ENCODE measurements at places on chromosomes 3 and 15. TPM values are rescaled to one million over a fixed set of nuclear protein-coding genes. Genes with fewer than 3 reads are reported as not detected.

DNA sequence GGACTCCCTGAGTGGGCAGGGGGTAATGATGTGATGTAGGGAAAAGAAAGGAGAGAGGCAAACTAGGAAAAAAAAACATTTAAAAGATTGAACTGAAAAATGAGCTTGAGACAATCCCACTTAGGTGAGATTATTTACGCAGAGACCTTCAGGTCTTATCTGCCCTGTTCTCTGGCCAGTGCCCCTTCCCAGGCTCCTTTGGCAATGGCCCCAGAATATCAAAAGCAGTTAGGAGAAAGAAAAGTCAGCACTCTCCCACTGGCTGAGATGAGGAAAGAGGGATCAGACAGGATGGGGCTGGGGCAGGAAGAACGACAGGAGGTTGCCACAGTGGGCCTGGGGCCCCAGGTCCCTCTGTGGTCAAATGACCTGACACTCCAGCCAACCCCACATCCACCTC lies 105.4 kb downstream of the MEGF11 start:
- no peak for DNase-seq

DNA sequence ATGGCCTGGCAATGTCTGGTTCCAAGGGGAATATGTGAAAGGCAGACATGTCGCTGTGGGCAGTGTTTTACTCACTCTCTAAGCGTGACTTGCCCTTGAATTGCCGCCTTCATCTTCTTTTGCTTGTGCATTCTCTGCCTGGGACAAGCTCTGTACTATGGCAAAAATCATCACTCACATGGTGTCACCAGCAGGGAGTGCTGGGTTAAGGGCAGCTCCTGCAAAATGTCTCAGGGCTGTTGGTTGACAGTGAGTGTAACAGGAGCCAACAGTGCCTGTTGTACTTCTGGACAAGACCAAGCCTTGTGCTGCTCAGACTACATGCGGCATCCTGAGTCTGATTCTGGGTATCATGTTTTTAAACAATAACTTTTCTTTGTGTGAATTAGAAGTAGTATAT lies 45.3 kb upstream of the KY start:
- no peak for DNase-seq

- no peak for DNase-seq
These were observed 125.5 kb downstream of the DIPK2A start for GRCh38 chr3:144097163-144097562.

DNA sequence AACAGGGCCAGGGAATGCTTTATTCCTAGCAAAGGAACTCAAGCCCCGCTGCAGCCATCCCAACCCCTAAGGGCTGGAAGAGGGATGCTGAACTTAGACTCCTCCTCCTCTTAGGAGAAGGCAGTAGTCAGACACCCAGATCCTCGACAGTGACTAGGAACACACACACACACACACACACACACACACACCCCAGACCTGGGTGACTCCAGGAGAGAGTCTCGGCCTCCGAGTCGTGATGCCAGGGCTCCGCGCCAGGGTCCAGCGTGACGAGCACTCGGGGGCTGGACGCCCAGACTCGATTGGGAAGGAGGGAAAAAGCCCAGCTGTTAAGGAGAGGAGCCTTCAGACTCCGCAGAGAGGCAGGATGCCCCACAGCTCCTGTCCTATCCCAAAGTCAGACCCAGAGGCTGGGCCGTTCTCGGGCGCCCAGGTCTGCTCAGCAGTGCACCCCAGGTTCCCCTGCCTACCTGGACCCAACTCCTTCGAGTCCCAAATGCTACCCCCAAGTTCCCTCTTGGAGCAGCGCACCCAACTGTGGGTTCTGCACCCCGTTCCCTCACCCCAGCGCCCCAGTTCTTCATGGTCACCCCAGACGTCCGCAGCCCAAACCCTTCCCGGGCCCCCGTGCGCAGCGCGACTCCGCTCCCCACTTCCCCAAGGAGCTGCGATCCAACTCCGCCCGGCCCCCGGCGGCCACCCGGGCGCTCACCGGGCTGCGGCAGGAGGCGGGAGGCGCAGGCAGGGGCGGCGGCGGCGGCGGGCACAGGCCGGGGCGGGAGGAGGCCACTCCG lies 421 bp downstream of the BMF start:
- DNase-seq, result peak; percentile 29

The CCR8 gene
- total RNA-seq, result not detected

DNA sequence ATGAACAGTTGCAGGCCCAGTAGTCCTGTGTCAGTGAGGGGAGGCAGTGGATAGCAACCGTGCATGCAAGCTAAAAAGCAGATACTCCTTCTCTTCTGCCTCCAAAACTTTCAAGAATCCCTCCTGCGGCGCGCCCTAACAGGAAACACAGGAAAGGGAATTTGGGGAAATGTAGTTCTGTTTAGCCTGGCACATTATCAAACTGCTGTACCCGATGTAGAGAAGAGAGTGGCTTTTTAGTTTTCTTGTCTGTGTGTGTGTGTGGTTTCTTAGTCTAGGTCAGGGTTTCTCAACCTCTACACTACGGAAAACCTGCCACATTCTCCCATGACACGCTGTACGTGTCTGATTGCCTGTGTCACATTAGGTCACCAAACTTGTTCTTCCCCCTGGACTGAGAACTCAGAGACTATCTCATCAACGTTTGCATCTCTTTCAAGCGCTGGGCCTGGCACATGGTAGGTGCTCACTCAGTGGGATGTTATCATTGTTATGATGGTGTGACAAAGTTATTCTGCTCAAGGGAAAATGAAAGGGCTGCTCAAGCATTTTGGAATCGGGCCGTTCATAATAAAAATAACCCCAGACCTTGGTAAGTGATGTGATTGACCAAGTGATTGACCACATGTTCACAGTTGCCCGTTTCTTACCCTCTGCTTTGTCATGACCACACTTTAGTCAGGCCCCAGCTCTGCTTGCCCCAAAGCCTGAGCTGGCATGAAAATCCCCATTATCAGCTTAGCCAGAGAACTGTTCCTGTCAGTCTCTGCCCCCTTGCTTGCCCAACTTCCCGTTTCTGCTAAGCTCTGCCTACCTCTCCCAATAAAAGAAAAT lies 33.2 kb downstream of the TM4SF4 start:
- peak; percentile 51 for DNase-seq

DNA sequence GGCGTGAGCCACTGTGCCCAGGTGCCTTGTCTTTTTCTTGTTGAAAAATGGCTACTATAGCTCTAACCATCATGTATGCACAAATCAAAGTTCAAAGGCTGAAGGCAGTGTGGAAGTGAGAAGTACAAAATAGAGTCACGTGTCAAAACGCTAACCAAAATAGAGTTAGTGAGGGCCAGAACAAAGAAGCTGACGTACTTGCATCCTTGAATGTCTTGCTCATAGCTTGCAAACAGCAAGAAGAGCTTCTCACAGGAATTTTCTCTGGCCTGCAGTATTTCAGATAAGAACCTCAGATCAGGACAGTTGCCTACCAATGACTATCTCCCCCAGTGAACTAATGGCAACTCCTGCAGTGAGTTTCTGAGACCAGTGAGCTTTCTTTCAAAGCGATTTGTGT lies 713.5 kb downstream of the GRM7 start:
- no peak for DNase-seq

- DNase-seq, result no peak
These were observed at the start of gene HOMER2 for GRCh38 chr15:82952158-82953081. HOMER2 (minus strand) TSS chr15:82952720; CDS start chr15:82952535, 185 bp downstream.

The RPL15 gene
- 1,847 TPM for total RNA-seq

DNA sequence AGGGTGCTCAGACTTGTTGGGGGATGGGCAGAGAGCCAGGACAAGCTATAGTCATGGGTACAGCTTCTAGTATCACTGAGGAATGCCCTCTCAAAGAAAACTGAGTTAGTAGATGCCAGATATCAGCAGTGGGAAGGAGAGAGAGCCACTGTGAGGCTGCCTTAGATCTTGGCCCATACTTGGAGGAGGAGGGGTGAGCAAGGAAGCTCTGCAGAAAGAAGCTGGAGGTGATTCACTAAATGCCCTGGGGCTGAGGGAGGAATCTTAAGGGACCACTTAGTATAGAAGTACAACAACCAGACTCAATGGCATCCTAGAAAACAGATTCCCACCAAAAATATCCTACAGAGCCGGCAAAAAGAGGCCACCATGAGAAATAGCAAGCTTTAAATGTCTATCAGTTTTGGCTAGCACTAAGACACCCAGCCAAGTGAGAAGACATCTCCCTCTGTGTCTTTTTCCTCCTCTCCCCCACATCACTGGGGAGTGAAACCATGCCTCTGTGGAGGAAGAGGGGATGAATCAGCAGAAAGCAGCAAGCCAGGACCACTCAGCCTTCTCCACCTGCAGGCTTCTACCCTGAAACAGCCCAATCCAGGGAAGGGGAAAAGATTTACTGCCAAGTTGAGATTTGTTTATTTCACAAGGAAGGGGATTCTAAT lies 282.5 kb upstream of the STT3B start:
- no peak for DNase-seq
